CD4-positive, alpha-beta memory T cell (primary cell): ENCODE measurements at places on chromosomes 1 and 21.

DNA sequence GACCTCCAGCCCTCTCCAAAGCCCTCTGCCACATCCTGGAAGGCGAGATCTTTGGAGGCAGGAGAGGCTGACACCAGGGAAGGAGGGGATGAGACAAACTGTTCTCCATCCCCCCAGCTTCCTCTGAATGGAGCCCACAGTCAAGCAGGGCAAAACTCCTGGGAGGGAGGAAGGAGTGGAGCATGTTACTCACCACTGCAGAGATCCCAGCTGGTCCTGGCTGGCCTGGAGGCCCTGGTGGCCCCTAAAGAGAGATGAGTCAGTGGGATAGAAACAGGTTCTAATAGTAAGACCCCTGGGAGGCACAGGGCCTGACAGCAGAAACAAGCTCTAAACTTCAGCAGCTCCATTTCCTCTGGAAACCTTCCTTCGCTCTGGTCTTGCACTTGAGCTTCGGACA, 14.0 kb upstream of the PEF1 start:
- H3K27me3 ChIP-seq: no peaks in the 10 kb centered on the region
- H3K4me1 ChIP-seq: no peaks in the 10 kb centered on the region
- no peaks in the 10 kb centered on the region for H3K36me3 ChIP-seq

DNA sequence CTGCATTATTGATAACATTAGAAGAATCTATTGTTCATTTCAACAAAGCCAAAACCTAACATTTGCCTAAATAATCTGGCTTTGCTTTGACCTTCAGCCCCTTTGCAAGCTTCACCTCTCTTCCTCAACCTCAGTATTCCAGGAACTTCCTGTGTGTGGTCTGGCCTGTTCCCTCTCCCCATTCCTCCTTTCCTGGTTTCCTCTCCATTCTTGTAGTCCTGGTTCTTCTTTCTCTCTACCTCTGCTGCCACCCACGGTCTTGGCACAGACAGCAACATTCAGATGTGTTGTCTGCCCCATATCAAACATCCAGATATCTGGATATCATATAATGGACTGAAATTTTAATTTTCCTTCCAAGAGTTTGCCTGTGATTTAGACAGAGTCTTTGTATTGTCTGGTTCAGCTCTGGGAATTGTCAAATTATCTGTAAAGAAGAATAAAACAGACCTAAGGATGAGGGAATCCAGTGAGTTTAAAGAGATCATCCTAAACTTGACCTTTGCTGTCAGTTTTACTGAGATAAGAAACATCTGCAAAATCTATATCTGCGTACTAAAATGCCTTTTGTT, 148.1 kb upstream of the KCTD3 start:
- H3K36me3 ChIP-seq: no peaks in the 10 kb centered on the region
- no peaks in the 10 kb centered on the region for H3K4me1 ChIP-seq
- H3K4me3 ChIP-seq: no peak overlapping the region
- H3K27me3 ChIP-seq: no peaks in the 10 kb centered on the region
- no peak overlapping the region for H3K27ac ChIP-seq

DNA sequence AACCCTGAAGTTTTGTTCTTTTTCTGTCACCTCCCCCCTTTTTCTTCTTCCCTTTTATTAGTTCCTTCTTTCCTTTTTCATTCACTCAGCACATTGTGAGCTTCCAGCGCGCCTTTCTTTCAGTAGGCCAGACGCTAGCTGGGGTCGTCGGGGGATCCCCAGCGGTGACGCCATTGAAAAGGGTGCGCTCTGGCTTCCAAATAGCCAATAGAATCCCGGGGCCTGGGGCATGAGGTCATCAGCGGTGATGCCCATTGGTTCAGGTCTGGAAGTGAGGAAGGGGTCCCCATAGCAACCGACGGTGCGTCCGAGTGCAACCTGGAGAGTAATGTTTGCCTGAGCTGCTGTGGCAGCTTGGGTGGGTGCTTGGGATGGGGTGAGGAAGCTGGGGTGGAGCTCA, 6.9 kb upstream of the EFNA3 start:
- H3K27me3 ChIP-seq: no peaks in the 10 kb centered on the region
- peaks cover 30% of the 10 kb centered on the region for H3K4me1 ChIP-seq
- no peaks in the 10 kb centered on the region for H3K36me3 ChIP-seq
- no peak overlapping the region for H3K27ac ChIP-seq
- DNase-seq: no peak

DNA sequence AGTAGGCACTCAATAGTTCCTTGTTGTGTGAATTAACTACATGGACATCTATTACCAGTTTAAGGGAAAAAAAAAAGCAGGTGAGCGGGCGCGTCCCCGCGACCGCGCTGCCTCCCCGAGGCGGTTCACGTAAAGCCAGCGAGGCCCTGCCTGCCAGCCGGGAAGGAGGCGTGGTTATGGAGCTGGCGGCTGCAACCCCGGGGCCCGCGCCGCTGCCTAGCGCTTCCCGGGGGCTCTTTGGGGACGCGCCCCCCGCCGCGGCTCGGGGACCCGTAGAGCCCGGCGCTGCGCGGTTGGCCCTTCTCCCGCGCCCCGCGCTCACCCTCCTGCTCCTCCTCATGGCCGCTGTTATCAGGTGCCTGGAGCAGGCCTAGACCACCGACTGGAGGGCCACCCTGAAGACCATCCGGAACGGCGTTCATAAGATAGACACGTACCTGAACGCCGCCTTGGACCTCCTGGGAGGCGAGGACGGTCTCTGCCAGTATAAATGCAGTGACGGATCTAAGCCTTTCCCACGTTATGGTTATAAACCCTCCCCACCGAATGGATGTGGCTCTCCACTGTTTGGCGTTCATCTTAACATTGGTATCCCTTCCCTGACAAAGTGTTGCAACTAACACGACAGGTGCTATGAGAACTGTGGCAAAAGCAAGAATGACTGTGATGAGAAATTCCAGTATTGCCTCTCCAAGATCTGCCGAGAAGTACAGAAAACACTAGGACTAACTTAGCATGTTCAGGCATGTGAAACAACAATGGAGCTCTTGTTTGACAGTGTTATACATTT, 2.6 kb upstream of the CC2D1B start:
- peak; percentile 62 for DNase-seq
- no peaks in the 10 kb centered on the region for H3K36me3 ChIP-seq
- H3K27me3 ChIP-seq: no peaks in the 10 kb centered on the region
- no peak overlapping the region for H3K27ac ChIP-seq
- H3K4me3 ChIP-seq: peak overlapping the region; percentile 44
- peaks cover 28% of the 10 kb centered on the region for H3K4me1 ChIP-seq

GRCh38 chr1:119874186-119874585, 22.1 kb downstream of the ADAM30 start:
- DNase-seq: no peak
- no peaks in the 10 kb centered on the region for H3K27me3 ChIP-seq
- H3K36me3 ChIP-seq: no peaks in the 10 kb centered on the region
- H3K27ac ChIP-seq: no peak overlapping the region

DNA sequence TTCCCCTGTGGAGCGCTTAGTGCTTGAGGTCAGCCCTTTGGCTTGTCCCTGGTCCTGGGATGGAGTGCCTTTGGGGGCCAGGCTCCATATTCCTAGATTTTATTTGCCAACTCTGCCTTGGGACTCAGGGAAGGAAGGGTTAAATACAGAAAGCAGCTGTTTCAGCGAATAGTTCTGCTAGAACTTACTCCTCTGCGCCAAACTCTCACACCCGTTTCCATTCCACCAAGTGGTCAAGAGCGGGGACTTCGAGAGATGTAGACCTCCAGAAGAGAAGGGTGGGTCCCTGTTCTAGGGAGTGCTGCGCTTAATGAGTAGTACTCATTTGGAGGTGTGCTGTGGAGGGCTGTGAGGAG, 704 bp upstream of the TOMM40L start:
- no peak overlapping the region for H3K4me3 ChIP-seq
- DNase-seq: peak; percentile 41
- H3K27me3 ChIP-seq: no peaks in the 10 kb centered on the region
- peaks cover 20% of the 10 kb centered on the region for H3K36me3 ChIP-seq

- H3K27ac ChIP-seq: no peak overlapping the region
- peaks cover 58% of the 10 kb centered on the region for H3K36me3 ChIP-seq
- no peaks in the 10 kb centered on the region for H3K27me3 ChIP-seq
- DNase-seq: no peak
- no peaks in the 10 kb centered on the region for H3K4me1 ChIP-seq
These were observed 10.6 kb downstream of the HCRTR1 start for GRCh38 chr1:31627930-31628559.

- H3K27ac ChIP-seq: no peak overlapping the region
- peaks cover 8% of the 10 kb centered on the region for H3K4me1 ChIP-seq
- no peaks in the 10 kb centered on the region for H3K36me3 ChIP-seq
- H3K27me3 ChIP-seq: no peaks in the 10 kb centered on the region
- no peak for DNase-seq
These were observed 3.7 kb upstream of the TRIM62 start for GRCh38 chr1:33185541-33185940.

GRCh38 chr21:18759267-18759666, 355.7 kb upstream of the TMPRSS15 start:
- no peaks in the 10 kb centered on the region for H3K36me3 ChIP-seq
- no peaks in the 10 kb centered on the region for H3K27me3 ChIP-seq
- H3K27ac ChIP-seq: no peak overlapping the region
- no peak overlapping the region for H3K4me3 ChIP-seq
- H3K4me1 ChIP-seq: no peaks in the 10 kb centered on the region

DNA sequence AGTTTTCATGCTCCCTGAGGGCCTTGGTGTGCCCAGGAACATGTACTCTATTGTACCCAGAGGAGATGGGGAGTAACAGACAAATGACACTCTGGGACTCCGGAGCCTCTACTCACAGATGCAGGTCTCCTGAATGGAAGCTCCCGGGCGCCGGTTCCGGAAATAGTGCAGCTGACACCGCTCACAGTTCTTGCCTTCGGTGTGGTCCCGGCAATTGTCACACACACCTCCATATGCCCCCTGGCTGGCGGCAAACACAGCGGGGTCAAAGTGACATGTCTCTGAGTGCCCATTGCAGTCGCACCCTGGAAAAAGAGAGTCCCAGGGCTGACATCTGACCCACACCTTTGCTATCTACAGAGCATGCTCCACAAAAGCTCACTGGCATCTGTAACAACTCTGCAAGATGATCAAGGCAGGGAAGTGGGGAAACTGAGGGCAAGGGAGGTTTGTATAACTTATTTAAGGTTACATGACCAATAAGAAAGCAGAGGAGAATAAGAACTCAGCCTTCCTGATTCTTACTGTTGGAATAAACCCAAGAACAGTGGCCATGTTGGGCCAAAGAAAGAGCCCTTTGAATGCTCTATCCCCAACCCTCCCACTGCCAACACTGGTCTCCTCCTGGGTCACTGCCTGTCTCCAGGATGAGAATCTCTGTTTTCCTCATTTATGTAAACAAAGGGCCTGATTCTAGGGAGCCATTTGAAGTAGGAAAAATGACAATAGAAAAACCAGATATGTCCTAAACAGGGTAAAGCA, 22.4 kb downstream of the LAMB3 start:
- H3K4me1 ChIP-seq: peaks cover 4% of the 10 kb centered on the region
- H3K36me3 ChIP-seq: no peaks in the 10 kb centered on the region
- no peak overlapping the region for H3K27ac ChIP-seq
- no peak for DNase-seq
- no peak overlapping the region for H3K4me3 ChIP-seq
- H3K27me3 ChIP-seq: no peaks in the 10 kb centered on the region

DNA sequence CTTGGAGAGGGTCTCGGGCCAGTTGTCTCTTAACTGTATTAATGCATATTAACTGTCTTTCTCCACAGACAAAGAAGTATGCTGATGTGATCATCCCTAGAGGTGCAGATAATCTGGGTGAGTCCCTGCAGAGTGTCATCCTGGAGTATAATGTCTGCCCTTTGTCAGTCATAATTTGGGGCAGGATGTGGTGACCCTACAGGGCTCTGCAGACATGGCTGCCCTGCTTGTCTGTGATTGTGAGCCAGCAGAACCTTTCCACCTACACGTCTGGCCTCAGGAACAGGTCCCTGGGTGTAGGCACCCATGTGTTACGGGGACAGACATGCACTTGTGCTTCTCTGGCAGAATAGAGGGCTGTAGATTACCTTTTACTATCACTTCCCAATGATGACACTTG, 78.4 kb downstream of the UCK2 start:
- no peaks in the 10 kb centered on the region for H3K36me3 ChIP-seq
- H3K27me3 ChIP-seq: no peaks in the 10 kb centered on the region
- DNase-seq: no peak
- H3K27ac ChIP-seq: no peak overlapping the region
- no peak overlapping the region for H3K4me3 ChIP-seq

GRCh38 chr1:95068956-95069709, 3.6 kb downstream of the ALG14 start:
- peaks cover 14% of the 10 kb centered on the region for H3K4me1 ChIP-seq
- no peaks in the 10 kb centered on the region for H3K27me3 ChIP-seq
- DNase-seq: no peak
- H3K27ac ChIP-seq: no peak overlapping the region

- peaks cover 55% of the 10 kb centered on the region for H3K4me1 ChIP-seq
- no peaks in the 10 kb centered on the region for H3K27me3 ChIP-seq
- no peak overlapping the region for H3K27ac ChIP-seq
These were observed 6.6 kb downstream of the MR1 start for GRCh38 chr1:181040284-181040865.

GRCh38 chr1:47523835-47524215, 86.0 kb downstream of the FOXD2 start:
- H3K36me3 ChIP-seq: no peaks in the 10 kb centered on the region
- no peak overlapping the region for H3K27ac ChIP-seq
- no peaks in the 10 kb centered on the region for H3K27me3 ChIP-seq
- H3K4me3 ChIP-seq: no peak overlapping the region

- no peak overlapping the region for H3K27ac ChIP-seq
- H3K4me3 ChIP-seq: no peak overlapping the region
- H3K4me1 ChIP-seq: peaks cover 15% of the 10 kb centered on the region
- no peaks in the 10 kb centered on the region for H3K36me3 ChIP-seq
- DNase-seq: no peak
- peaks cover 62% of the 10 kb centered on the region for H3K27me3 ChIP-seq
These were observed 12.1 kb downstream of the FOXD2 start for GRCh38 chr1:47449822-47450552.

DNA sequence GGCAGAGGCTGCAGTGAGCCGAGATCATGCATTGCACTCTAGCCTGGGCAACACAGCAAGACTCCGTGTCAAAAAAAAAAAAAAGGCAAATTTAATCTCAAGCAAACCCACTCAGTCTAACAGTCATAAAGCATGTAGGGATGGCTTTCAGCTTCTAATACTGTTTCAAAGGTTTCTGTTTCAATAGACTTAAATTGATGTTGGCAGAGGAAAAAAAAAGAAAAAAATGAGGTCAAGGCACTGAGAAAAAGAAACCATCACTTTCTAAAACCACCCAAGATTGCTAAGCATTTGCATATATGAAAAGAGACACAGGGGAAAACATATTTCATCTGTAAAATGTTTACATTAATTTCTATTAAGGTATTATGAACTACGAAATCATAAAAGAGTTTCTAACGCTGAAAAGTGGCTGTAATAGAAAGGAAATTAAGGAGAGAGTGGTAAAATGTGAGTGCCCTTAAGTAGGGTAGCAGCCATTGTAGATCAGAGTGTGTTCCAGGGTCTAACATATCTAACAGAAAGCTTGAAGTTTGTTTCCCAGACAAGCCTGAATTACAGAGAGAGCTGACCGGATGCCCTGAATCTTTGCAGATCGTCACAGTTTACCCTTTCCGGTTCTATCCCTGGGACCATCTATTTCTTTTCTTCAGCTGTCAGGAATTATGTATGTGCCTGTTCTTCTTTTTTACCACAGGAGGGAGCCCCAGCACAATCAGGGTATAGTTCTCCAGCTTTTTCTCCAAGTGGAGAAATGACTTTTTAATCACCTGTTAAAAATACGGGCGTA, 70.0 kb downstream of the PLD5 start:
- no peak overlapping the region for H3K27ac ChIP-seq
- no peak overlapping the region for H3K4me3 ChIP-seq
- H3K36me3 ChIP-seq: no peaks in the 10 kb centered on the region
- H3K4me1 ChIP-seq: no peaks in the 10 kb centered on the region
- H3K27me3 ChIP-seq: no peaks in the 10 kb centered on the region
